ENCODE measurements at places on chromosomes 11 and 22.
A peak's percentile ranks its signal among the peaks of the same experiment; 100 is the strongest.

- no peak for DNase-seq
These were observed 706 bp downstream of the DCPS start for GRCh38 chr11:126304457-126305075.

- no peak for DNase-seq
These were observed 165.7 kb downstream of the CADM1 start for GRCh38 chr11:115338476-115338875.

GRCh38 chr22:29011240-29012100, 50.2 kb downstream of the C22orf31 start:
- DNase-seq = no peak

DNA sequence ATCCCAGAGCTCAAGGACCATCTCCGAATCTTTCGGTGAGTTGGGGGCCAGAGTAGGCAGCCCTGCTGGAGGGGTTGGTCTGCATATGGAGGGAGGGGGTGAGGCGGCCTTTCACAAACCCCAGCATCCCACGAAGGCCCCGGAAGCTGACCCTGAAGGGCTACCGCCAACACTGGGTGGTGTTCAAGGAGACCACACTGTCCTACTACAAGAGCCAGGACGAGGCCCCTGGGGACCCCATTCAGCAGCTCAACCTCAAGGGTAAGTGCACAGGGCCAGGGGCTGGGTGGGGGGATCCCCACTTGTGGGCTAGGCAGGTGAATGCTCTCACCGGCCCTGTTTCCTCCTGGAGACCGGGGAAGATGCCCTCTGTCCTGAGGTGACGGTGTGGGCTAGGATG, 6.2 kb downstream of the TRPT1 start:
- DNase-seq = no peak

GRCh38 chr11:67309661-67310061, 6.3 kb downstream of the SSH3 start:
- no peak for DNase-seq

- DNase-seq = no peak
These were observed 29.5 kb upstream of the CARS1 start for GRCh38 chr11:3086671-3087150.

DNA sequence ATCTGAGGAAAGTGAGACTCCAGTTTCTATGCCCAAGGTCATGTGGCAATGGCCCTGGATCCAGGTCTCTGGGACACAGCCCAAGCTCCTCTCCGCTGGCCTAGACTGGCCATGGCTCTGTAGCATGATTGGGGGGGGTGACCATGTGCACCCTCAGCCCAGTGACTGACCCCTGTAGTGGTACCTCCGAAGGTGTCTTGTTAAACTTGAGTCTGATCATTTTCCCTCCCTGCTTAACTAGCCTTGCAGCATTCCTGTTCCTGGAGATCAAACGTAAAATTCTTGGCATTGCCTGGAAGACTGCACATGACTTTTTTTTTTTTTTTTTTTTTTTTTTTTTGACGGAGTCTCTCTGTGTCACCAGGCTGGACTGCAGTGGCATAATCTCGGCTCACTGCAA, 1116.0 kb downstream of the TBC1D22A start:
- DNase-seq = no peak

GRCh38 chr11:72584293-72584938, 89.8 kb downstream of the PDE2A start:
- DNase-seq = peak; percentile 46

DNA sequence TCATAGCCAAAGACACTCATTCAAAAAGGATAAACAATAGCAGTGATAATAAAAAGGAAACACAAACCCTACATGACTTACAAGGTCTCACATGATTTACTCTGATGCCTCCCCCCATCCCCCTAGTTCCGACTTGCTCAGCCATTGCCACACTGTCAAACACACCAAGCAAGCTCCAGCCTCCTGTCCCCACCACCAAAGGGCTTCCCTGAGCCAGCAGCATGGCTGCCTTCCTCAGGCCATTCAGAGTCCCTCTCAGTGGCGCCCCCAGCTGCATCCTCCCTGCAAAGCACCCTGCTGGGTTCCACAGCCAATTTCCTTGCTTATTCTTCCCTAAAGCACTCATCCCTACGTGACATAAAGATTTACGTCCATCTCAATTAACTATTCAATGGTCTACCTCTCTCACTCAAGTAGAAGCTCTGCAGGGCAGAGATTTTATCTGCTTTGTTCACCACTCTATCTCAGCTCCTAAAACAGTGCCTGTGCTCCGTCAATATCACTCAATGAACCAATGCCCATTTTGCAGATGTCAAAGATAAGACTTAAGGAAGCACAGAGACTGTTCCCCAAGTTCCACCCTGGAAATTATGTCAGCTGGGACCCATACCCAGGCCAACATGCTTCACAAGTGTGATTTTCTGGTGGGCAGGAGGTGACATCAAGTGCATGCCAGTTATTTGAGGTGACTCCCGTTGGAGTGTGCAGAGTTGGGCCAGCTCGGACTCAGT, 106.9 kb downstream of the SYN3 start:
- DNase-seq = no peak

- no peak for DNase-seq
These were observed 192.5 kb downstream of the CEP164 start for GRCh38 chr11:117520201-117520600.

GRCh38 chr11:116930586-116930985, 93.2 kb upstream of the APOA1 start:
- DNase-seq = no peak

DNA sequence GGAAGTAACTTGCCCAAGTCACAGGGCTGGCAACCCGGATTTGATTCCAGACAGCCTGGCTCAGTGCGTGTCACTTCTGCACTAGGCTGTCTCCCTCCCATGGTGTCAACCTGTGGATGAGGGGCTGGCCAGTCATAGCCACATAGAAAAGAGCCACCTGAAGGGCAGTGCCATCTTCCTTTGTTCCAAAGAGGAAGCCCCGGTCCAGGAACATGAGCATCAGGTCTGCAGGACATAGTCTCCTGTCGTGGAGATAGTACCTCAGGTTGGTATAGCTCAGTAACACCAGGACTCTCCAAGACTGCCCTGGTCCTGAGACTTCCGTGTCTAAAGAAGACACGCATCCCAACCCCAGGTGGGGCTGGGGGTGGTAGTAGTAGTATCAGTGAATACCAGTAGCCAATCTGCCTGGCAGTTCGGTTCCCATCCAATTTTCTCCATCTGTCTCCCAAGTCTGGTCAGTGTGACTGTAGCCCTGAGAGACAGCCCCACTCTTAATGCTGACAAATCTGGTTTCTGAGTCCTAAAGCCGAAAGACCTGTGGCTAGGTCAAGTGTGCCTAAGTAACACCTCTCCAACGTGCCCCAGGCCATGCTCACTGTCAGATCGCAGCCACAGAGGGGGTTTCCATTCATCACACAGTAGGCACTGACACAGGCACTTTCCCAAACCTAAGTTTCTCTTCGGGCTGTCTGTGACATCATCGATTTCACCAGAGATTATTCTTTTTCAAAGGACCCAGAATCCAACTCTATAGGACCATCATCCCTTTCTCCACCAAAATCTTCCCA, 33.1 kb downstream of the C11orf58 start:
- DNase-seq = no peak

DNA sequence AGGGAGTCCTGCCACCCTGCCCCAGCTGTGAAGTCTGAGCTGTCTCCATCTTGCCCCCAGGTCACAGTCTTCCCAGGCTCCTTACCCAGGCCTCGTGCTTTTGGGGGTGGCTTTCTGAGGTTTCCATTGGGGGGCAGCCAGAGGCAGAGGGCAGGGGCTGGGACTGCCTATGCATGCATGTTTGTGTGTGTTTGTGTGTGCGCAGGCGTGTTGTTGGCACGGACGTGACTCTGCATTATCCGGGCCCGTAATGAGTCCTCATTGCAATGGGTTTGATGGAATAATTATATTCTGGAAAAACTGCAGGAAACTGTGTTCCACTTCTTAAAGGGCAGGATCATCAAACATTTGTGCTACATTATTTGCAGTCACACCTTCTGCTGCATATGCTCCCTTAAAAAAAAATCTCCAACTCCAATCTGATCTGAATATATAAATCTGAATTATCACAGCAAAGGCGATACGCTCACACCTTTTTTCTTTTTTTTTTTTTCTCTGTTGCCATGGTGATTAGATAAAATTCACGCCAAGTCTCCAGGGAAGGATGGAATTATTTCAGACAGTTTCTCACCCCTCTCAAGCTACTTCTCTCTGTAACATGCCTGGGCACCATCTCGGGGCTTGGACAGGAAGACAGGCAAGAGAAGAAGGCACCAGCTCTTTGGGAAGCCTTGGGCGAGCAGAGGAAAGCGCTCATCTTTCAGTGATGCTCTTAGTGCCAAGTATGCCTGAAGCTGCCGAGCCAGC, 45.9 kb downstream of the DSCAML1 start:
- no peak for DNase-seq

DNA sequence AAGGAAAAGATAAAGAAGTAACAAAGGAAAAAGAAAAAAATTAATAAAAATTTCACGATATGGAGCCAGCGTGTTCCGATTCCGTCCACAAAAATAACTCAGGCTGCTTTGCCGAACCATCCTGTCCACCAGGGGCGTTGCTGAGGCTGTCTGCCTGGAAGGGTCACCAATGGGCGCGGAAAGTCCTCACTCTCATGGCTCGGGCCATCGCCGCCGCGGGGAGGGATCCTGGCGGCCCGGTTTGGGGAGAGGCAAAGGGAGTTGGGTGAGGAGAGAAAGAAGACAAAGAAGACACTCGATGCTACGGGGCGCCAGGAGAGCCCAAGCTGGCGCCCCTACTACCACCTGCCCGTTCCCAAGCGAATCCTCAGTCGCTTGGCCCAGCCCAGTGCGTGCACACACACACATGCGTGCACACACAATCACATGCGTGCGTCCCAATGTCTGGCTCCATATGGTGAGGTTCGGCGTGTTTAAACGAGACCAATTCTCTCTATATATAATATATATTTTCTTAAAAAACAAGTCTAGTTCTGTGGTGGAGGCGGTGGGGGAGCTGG, 5.6 kb upstream of the PYGM start:
- no peak for DNase-seq

DNA sequence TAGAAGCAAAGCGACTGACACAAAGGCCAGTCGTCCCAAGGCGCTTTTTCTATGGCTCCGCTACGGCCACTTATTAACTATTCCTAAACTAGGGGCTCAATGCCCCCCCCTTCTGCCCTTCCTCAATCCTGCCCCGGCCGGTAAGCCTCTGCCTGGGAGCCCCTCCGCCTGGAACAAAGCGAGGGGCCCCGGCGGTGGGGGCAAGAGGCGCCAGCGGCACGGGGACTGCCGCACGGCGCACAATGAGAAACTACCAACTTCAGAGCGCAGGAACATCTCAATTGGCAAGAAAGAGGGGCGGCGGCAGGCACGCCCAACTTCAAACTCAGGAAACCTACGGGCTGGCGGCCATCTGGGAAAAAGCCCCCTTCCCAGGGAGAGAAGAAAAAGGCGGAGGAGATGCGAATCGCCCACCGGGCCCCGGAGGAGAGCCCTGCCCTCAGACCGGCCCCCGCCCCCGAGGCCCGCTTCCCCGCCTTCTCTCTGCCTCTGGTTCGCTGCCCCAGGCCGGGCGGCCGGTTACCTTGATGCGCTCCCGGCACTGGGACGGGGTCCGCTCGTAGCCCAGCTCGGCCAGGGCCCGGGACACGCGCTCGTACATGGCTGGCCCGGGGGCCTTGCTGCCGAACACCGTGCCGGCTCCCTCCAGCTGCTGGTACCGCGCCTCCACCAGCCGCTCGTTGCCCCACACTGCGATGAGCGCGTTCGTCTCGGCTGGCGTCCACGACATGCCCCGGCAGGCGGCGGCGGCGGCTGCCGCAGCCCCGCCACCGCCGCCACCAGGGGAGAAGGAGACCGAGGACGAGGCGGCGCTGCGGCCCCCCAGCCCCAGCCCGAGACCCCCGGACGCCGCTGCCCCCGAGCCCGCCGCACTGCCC, 619 bp downstream of the MSANTD2 start:
- peak; percentile 22 for DNase-seq

DNA sequence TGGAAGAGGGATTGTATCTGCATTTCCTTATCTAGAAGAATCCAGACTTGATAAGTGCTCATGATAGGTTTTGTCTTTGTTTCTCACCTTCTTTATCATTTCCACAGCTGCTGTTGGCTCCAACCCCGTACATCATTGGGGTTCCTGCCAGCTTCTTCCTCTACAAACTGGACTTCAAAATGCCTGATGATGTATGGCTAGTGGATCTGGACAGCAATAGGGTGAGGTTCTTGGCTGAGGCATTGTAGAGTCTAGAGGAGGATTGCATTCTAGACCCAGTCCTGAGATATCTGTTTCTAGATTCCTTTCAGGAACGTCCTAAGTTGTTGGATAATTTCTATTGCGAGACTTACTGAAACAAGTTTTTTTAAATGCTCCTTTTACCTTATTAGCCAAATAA, 8.1 kb downstream of the MADD start:
- no peak for DNase-seq

DNA sequence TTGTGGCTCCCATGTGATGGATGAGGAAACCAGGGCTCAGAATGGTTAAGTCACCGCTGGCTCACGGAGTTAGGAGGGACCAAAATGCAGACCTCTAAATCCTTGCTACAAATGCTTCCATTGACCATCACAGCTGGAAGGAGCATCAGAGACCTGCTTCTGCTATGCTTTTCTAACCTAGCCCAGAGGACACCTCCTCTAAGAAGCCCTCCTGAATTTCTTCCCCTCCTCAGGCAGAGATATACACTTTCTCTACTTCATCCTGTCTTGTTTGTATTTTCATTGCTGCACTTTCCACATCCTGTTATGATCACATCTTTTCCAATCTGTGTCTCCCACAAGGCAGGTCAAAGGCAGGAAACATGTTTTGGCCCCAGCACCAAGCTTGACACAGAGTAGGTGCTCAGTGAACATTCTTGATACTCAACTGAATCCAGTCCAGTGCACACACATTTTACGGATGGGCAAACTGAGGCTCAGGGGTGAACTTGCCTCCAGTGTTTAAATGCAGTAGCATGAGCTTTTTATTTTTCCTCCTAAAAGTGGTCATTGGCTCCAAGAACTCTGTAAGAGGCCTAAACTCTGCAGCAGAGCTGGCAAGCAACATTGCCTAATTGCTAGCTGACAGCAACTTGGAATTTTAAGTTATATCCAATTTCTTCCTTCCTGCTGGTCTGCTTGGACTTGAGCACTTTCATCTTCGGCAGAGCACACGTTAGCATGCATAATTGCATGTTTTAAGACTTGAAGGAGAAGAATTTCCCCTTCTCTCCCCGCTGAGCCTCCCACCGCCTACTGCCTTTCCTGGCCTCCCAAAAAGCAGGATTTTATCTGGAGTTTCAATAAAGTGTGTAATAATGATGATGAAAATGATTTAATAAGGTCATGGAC, 12.7 kb downstream of the SCUBE1 start:
- DNase-seq = no peak
